Activated CD4-positive, alpha-beta memory T cell treated with anti-CD3 and anti-CD28 coated beads, Interleukin-2, amount 10 ng/mL, durations not matched to agents 7 days and 5 days (primary cell): ENCODE measurements at places on chromosomes 16 and 17. TPM values are rescaled to one million over a fixed set of nuclear protein-coding genes. Genes with fewer than 3 reads are reported as not detected.

GRCh38 chr16:62889097-62889496 is 852.9 kb upstream of the CDH8 start:
- DNase-seq = no peak

GRCh38 chr17:43309505-43310332 is 75.9 kb upstream of the RNU2-1 start:
- no peak for DNase-seq

The CISD3 gene
- total RNA-seq = 42.8 TPM

- DNase-seq = no peak
Observed at GRCh38 chr16:50314665-50315064, 48.3 kb downstream of the ADCY7 start.

GRCh38 chr16:68200088-68200783 is 35.7 kb downstream of the ESRP2 start:
- DNase-seq = no peak

GRCh38 chr16:50742576-50743200 is 802 bp downstream of the CYLD start:
- DNase-seq = peak; percentile 60

The DHX40 gene
- total RNA-seq = 24.4 TPM

The IGF2BP1 gene
- total RNA-seq = not detected

DNA sequence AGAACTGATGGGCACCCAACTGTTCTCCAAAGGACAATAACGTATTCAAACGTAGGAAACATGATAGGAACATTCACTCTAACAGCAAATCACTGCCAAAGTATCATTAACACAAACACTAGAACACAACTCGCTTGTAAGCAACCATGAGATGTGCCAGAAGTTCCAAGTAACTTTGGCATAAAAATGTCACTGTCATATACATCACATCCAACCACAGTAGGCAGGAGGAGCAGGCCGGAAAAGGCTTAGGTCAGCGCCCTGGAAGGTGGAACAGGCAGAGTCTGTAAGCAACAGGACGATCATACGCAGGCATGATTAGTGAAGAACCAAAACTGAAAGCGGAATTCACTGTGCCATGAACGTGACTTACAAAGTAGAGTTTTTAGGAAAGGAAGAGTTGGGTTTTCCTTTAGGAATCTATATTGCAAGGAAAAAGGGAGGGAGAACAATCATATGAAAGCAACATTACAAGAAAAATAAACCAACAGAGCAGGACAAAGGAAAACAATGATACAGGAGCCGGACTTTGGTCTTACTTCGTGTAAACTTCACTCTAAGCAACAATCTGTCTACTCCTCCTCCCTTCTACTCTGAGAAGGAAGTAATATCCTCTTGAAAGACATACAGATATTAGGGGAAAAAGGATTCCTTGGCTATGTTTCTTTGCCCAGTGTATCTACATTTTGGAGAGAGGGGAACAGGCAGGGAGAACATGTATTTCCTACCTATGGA is 52.3 kb downstream of the YWHAE start:
- DNase-seq = peak; percentile 32

- no peak for DNase-seq
Observed at GRCh38 chr16:89443727-89444084, 46.7 kb downstream of the ANKRD11 start.

The KIF18B gene
- 67.9 TPM for total RNA-seq

DNA sequence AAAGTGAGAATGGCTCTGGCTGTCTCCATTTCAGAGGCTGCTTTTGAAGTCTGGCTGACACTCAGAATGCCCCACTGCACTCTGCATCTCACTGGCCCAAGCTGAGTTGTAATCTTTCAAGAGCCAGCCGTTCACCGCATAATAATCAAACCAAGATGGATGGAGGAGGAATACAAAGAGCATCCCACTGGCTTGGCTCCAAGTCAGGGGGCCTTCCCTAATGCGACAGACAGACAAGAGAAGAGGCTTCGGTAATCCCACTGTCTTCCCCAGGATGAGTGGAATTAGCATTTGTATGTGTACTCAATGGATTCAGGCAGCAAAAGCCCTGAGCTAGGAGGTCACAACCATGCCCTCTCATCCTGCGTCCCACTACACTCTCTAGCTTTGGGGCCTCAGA is 68.0 kb downstream of the CBLN1 start:
- no peak for DNase-seq

The CCL3 gene
- 112 TPM for total RNA-seq

DNA sequence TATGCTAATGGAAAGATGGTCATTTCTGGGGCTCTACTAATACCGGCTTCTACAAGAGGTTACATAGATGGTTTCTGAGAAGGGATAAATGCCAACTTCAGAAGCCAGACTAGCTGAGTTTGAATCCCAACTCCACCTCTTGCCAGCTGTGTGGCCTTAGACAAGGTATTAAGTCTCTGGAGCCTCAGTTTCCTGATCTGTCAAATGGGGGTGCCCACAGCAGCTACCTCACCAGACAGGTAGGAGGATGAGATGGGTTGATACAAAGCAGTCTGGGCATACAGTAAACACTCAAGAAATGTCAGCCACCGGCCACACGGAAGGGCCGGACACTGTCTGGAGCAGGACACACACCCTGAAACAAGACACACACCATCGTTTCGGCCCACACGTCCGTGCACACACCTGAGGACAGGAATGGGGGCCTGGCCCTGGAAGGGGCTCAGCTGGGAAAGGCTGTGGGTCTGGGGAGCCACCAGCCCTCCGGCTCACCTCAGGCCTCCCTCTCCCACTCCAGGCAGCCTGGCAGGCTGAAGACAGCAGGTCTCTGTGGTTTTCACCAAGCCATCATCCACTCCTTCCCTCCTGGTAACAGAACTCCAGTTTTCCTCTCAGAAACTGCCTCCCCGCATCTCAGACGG is 5.5 kb downstream of the KNOP1 start:
- no peak for DNase-seq

DNA sequence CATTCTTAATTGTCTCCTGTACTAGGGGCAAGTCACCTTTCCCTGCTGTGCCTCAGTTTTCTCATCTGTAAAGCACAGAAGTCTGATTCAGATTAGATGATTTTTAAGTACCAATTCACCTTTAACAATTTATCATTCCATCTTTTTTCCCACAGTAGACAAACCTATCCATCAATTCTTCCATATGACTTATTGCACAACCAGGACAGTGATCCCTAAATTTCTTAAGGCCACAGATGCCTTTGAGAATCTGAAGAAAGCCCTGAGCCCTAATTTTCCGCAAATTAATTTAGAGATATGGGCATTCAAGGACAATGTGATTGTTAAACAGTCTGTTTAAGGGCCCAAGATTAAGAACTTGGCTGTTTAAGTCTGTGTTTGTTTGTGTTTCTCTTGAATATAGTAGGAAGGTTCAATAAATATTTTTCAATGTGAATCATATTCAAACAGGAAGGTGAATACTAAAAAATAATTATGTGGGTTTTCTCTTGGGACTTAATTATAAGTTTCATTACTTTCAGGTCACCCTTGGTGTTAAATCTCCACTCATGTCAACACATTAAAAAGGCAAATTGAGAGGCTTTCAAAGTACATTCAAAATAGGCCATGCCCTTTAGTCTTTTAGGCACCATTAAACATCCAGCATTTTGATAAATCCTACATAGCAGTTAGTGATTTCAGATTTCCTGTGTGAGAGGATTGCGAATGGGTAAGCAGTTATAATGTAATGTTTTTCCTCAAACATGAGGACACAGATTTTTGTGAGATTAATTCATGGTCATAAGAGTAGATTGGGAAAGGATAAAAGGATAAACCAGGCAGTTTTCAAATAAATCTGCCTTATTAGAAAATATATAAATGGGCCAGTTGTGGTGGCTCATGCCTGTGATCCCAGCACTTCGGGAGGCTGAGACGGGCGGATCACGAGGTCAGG is 34.9 kb upstream of the MMD start:
- no peak for DNase-seq

DNA sequence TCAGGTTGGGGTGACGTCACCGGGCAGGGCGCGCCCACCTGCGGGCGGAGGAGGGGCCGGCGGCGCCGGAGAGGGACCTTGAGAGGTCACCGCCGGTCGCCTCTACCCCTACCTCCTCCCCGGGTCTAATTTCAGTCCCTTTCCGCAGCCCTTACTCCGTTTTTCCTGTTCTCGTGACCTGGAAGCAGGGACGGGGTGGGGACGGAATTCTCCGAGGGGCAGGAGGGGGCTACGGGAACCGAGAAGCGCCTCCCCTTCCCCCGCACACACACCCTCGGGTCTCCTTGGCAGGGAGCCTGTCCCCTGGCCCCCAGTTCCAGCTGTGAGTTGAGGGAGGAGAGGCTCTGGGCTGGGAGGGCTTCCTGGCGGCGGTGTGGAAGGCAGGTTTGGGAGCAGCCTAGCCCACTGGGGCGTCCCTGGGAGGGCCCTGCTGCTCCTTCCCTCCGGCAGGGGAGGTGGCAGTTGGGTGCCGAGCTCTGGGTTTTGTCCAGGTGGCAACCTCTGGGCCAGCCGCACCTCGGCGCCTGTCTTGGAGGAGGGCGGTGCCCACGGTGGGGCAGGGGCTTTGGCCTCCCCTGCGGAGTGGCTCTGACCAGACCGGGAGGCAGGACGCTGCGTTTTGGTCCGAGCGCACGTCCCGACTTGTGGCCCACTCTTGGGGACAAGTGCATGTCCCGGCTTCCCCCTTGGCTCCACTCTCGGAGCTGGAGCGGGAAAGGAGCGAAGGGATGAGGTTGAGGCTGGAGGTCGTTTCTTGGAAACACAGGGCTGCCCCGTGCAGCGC is 773 bp downstream of the SYNGR3 start:
- DNase-seq = peak; percentile 61

GRCh38 chr16:642189-643049 is 791 bp downstream of the MCRIP2 start:
- DNase-seq = peak; percentile 35

- no peak for DNase-seq
Observed at GRCh38 chr16:81405702-81406113, 38.9 kb upstream of the CMIP start.

GRCh38 chr17:74950207-74950606 is 14.5 kb downstream of the OTOP3 start:
- no peak for DNase-seq

- peak; percentile 89 for DNase-seq
Observed at GRCh38 chr17:74744714-74745547, 3.5 kb upstream of the NHERF1 start.

DNA sequence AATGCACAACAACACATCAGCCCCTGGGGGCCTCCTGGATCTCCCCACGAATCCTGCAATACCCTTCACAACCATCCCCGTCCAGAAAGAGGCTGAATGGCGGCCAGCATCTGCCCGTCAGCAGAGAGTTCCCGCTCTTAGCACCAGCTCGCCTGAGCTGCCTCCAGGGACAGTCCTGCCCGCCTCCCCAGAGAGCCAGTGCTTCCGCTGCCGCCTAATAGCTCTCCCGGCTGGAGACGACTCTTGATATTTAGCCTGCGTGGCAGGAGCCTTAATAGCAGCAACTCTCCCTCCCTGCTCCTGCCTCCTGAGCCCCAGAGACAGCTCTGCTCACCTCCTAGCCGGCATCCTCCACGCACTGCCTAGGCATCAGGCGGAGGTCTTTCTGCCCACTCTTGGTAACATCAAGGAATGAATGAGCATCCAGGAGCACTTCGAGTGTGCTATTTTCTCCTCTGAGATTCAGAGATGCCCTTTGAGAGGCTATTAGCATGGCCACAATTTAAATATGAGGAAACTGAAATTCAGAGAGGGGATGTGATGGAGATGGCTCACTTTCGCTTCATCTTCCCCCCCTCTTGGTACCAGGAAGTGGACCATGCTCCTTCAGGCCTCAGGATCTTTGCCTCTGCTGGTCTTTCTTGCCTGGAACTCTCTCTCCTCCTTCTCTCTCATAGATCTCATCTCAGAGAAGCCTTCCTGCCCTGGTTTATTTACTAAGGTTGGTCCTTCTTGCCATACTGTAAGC is 67.9 kb downstream of the RAI1 start:
- no peak for DNase-seq

The GP1BA gene
- total RNA-seq = not detected

- DNase-seq = no peak
Observed at GRCh38 chr16:25018972-25019617, 3.9 kb upstream of the ARHGAP17 start.

DNA sequence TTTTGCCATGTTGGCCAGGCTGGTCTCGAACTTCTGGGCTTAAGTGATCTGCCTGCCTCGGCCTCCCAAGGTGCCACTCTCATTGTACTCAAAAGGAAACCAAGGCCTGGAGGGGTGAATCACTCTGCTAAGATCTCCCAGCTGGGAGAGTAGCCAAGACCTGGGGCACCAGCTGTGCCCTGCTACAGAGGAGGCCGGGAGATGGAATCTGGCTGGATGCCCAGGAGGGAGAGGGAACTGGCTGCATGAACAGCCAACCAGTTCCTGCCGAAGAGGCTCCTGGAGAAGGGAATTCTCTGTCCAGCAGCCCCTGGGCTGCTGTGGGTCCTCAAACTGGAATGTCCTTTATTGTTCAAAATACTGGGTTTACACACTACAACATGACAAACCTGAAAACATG is 238.7 kb upstream of the CIBAR2 start:
- DNase-seq = no peak

- DNase-seq = peak; percentile 27
Observed at GRCh38 chr16:78705694-78706093, 606.2 kb downstream of the WWOX start.

DNA sequence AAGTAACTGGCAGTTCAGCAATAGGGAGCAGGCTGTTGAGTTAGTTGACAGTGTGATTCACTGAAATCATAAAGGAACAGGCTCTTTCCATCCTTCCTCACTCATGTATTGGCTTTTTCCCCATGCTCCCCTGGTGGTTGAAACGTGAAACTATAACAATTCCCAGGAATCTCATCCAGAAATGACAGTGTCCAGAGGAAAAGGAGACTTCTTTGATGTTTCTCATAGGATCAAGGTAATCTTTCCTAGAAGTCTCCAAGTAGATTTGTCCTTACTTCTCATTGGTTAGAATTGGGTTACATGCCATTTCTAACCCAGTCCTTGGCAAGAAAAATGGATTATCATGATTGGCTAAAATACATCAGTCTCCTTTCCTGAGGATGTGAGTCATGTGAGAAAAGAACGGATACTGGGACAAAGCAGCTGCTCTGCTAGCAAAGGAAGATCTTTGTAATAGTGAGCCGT is 14.4 kb downstream of the TTC19 start:
- no peak for DNase-seq

DNA sequence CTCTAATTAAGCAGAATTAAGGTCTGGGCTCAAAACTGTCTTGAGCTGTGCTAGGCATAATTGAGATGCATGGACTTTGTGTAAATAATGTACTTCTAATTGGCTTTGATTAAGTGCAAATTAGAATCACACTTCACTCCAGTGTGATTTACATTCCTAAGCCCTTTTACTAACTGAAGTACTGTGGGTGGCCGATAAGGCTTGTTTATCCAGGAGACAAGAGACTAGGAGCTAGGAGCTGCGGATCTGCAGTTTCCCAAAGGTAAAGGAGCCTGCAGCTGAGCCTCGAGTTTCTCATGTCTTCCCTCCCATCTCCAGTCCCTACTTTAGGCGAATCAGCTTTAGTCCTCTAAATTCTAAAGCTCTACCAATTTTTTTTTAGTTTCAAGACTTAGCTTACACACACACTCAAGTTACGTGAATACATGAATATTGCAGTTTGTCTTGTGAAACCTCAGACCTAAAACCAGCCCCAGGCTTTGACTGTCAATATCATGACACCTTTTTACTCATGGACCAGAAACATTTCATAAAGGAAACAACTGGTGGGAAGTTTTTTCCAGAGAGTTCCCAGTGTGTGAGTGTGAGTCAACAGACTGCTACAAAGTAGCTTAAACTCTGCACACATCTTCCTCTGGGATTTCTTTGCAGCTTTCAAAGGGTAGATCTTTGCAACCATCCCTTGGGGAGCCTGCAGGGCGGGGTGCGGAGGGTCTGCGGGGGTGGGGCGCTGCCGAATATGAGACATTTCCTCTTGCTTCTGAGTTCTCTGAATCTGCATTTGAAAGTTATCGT is 113.9 kb upstream of the TBX2 start:
- DNase-seq = no peak

The PPP1R27 gene
- not detected for total RNA-seq
